ENCODE measurements at places on chromosomes 4 and X.

- DNase-seq: no peak
Measured at GRCh38 chr4:2798399-2799223, 5.7 kb downstream of the SH3BP2 start.

- no peak for DNase-seq
Measured at GRCh38 chr4:34066126-34066525, 2178.2 kb downstream of the ARAP2 start.

- DNase-seq: no peak
Measured at GRCh38 chr4:174808836-174809235, 20.2 kb downstream of the GLRA3 start.

GRCh38 chr4:101040776-101041175, 306.6 kb downstream of the PPP3CA start:
- no peak for DNase-seq

GRCh38 chr4:8350841-8351461, 81.4 kb downstream of the HTRA3 start:
- no peak for DNase-seq

GRCh38 chrX:129945131-129945530, 37.3 kb upstream of the BCORL1 start:
- DNase-seq: no peak
